ENCODE measurements at places on chromosomes 16 and 17.

DNA sequence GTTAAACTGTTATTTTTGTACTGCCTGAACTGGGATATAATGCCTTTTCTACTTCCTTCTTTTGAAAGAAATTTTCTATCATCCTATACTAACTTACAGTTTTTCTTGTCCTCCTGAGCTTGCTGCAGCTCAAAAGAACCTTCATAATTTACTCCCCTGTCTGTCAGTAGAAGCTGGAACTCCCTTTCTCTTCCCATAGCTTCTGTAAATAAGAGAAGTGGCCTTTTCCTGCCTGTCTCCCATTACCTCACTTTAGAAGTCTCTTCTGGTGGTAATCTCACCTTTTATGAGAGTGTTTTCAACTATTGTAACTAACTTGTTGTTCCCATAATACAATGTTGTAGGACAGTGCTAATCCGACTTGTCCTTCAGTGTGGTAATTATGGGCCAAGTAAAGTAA is 246.7 kb upstream of the TBX2 start:
- DNase-seq: no peak

DNA sequence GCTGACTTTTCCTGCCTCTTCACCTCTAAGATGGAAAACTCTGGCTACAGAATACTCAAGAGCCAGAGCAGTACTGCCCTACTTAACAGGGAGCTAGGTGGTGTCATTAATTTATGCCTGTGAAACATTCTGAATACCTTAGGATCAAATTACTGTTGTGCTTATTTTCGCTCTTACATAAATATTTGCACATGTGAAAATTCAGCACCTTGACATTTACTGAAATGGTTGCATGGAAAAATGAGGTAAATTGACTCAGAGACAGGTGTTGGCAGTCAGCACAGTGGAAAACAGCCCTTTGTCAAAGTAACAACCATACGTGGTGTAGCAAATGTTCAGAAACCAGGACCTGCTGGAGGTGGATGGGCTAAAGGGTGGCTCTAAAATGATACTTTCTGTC is 193.6 kb downstream of the CDH8 start:
- no peak for DNase-seq

DNA sequence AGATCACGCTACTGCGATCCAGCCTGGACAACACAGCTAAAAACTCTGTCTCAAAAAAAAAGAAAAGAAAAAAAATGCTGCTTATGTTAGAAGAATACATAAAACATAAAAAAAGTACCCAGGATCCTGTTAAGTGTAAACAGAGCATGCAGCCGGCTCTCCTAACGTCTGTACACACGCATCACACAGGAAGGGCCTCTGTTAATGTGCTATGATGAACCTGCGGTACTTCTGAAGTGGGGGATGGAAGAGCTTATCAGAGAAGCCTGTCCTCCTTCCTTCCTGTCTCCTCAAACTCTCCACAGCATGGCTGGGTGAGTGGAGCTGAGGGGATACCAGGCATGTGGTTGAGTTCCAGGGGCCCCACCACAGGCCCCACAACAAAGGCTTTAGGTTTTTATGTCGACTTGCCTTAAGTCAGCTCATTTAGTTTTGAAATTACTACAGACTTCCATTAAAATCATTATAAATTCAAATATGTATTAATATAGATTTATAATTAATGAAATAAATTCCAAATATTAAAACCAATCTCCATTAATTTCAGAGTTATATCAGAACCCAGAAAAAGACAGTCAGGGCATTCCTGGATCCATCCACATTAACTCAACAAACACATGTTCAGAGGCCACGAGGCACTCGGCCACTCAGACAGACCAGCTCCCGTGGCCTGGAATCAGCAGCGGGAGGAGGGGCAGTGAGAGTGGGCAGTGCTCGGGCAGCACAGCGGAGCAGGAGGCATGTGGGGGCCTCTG is 11.7 kb downstream of the CCDC57 start:
- DNase-seq: no peak

DNA sequence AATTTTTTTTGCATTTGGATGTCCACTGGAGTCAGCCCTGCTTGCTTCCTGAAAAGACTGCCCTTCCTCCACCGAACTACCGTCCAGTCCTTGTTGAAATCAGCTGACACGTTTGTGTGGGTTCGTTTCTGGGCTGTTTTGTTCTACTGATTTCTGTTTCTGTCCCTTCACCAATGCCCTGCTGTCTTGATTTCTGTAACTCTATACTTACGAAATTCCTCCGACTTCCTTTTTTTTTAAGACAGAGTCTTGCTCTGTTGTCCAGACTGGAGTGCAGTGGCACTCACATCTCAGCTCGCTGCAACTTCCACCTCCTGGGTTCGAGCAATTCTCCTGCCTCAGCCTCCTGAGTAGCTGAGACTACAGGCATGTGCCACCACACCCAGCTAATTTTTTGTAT is 8.4 kb upstream of the GAA start:
- no peak for DNase-seq

DNA sequence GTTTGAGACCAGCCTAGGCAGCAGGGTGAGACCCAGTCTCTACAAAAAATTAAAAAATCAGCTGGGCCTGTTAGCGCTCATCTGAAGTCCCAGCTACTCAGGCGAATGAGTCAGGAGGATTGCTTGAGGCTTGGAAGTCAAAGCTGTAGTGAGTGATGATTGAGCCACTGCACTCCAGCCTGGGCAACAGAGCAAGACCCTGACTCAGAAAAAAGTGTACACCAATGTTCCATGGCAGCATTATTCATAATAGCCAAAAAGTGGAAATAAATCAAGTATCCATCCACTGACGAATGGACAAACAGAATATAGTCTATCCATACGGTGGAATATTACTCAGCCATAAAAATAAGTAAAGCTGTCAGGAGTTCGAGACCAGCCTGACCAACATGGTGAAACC is 2.6 kb downstream of the NMRAL1 start:
- DNase-seq: no peak

- DNase-seq: no peak
Measured at GRCh38 chr17:27946513-27946912, 53.3 kb upstream of the LYRM9 start.

GRCh38 chr17:38943607-38944006 is 18.2 kb downstream of the LASP1NB start:
- no peak for DNase-seq

GRCh38 chr17:34377078-34377823 is 14.2 kb upstream of the CCL1 start:
- peak; percentile 59 for DNase-seq

DNA sequence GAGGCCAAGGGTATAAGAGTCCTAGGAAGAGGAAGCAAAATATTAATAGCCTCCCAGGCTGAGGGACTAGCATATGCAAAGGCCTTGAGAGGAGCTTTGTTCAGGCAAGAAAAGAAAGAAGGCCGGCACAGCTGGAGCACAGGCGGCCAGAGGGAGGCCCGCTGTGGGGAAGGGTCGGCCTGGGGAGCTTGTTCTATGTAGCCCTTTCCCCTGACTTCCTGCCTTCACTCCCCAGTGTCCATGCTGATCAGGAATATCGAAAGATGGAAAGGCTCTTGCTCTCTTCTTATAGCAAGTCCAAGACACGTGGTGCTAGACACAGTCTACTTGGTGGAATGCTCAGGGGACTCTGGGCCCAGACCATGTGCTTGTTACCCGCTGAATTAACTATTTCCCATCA is 27.4 kb upstream of the HAS3 start:
- DNase-seq: no peak

GRCh38 chr17:42107597-42108576 is 4.6 kb downstream of the DHX58 start:
- DNase-seq: no peak

DNA sequence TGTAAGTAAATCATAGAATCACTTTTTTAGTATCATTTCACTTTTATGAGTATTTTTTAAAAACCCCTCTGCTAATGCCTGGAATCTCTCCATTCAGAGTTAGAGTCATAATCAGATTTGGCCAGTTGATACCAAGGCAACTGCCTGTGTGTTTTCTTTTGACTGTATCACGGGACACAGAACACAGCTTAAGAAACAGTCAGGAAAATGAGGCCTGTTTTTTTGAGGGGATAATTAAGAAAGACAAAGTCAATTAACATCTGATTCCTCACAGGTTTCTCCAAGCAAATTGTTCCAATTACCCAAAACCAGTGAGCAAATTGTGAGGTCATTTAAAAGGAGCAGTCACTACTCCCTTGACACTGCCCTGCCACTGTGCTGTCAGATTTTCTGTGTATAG is 944.5 kb upstream of the SOX9 start:
- DNase-seq: no peak

DNA sequence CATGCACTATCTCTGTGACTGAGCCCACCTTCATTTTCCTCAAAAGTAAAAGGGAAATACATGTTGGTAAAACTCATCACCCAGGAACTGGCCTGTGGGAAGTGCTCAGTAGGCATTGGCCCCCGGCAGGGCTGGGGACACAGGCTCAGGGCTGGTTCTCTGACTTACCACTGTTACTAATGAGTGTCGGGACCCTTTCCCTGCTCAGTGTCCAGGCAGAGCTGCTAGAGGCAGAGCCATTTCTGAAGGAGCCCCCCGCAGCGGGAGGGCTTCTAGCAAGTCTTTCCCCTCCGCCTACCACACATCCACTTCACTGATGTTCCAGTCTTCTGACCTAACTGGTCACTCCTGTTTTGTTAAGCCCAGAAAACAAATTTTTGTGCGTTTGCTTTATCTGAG is 1.7 kb upstream of the PEMT start:
- no peak for DNase-seq

GRCh38 chr16:4780235-4780634 is 7.9 kb downstream of the SEPTIN12 start:
- DNase-seq: no peak

- no peak for DNase-seq
Measured at GRCh38 chr17:17080181-17080631, 37.9 kb downstream of the MPRIP start.

DNA sequence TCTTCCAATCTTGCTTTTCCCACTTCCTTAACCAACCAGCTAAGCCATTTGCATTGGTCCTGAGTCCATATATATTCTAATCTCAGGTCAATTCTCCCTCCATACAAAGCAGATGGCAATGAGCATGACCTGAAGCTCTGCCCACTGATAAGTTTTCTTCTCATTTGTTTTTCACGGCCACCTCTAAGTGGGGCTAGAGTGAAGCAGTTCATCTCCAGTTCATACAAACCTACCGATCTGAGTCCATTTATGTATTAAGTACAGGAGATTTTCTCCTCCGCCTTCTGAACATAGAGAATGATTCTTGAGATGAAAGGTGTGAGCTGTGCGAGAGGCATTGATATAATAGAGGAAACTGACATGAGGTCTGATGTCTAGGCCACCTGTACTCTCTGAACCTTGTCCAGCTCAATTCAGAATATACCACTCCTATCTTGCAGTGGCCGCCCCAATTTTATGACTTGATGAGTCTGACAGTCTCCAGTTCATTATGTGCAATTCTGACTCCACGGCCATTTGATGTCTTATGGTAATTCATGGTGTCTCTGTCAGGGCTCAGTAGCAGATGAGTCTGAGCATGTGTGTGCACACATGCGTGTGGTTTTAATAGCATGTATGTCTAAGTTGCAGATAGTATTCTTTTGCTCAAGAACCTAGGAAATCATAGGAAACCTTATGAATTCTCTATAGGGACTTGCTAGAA is 329.8 kb downstream of the PMP22 start:
- DNase-seq: no peak

GRCh38 chr16:67843343-67843765 is 1.2 kb downstream of the THAP11 start:
- no peak for DNase-seq

- no peak for DNase-seq
Measured at GRCh38 chr16:6964679-6965078, 368.0 kb upstream of the RBFOX1 start.

DNA sequence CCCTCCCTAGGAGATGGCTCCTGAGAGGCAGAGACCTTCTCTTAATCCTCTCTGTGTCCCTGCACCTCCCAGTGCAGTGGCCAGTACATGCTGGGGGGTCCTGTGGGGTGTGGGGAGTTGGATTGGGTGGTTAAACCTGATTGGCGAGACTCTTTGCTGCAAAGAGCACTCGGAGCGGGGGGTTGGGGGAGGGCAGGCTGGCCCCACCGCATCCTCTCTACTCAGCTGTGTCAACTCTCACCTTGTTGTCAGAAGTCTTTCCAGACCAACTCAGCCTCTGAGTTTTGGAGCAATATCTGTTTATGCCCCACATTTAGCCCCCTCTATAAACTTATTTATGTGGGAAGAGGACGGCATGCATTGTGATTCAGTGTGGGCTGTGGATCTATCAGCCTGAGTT is 40.0 kb downstream of the SMARCE1 start:
- no peak for DNase-seq

- DNase-seq: no peak
Measured at GRCh38 chr16:49972280-49972679, 52.7 kb upstream of the CNEP1R1 start.

GRCh38 chr16:88569614-88569984 is 604 bp upstream of the ZC3H18 start:
- no peak for DNase-seq

DNA sequence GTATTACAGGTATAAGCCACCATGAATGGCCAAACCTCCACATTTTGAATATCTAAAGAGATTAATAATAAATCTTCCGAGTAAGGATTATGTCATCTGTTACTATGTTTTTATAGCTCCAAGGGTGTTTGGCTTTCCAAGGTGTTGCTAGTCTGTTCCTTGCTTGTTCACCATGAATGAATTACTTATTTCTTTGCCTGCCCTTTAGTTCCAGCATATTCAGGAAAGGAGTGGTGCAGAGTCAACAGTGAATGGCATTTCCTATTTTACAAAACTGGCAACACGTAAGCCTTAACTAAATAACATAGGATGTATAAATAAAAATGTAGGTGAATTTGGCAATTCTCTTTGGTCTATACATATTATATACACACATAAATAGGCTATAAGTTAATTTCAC is 70.3 kb downstream of the MYO1D start:
- no peak for DNase-seq

DNA sequence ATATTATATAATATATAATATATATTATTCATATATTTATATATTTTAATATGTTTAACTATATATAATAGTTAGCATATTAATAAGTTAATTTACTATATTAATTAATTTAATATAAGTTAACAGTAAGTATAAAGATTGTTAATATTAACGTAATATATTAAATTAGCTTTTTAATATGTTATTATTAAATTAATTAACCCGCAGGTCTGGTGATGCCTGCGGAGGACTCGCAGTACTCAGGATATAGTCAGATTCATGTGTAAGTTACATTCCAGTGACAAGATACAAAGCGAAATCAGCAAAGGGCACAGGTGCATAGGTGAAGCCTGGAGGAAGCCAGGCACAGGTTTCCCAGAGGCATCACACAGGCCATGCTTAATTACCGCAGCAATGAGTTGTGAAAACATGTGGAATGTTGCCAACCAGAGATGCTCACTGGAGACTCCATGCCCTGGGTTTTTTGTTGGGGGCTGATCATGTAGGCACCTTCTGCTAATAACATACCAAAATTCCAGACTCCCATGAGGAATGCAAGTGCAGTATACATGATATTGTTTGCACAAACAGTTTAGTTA is 130.4 kb upstream of the MPHOSPH6 start:
- DNase-seq: no peak

- no peak for DNase-seq
Measured at GRCh38 chr16:80263181-80263823, 277.5 kb upstream of the DYNLRB2 start.

DNA sequence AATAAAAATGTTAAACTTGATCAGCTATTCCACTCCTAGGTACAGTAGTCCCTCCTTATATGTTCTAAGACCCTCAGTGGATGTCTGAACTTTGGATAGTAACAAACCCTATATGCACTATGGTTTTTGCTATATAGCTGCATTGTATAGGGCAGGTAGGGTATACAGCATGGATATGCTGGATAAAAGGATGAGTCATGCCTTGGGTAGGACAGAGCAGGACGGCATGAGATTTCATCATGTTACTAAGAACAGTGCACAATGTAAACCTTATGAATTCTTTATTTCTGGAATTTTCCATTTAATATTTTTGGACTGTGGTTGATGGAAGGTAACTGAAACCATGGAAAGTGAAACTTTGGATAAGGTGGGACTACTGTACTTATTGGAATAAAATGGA is 235.1 kb downstream of the CEP112 start:
- DNase-seq: no peak

All from GM12864 (cell line).